ENCODE measurements at places on chromosomes 5 and 9.

- DNase-seq, result no peak
These were observed 314.3 kb upstream of the CHD1 start for GRCh38 chr5:99243111-99243510.

DNA sequence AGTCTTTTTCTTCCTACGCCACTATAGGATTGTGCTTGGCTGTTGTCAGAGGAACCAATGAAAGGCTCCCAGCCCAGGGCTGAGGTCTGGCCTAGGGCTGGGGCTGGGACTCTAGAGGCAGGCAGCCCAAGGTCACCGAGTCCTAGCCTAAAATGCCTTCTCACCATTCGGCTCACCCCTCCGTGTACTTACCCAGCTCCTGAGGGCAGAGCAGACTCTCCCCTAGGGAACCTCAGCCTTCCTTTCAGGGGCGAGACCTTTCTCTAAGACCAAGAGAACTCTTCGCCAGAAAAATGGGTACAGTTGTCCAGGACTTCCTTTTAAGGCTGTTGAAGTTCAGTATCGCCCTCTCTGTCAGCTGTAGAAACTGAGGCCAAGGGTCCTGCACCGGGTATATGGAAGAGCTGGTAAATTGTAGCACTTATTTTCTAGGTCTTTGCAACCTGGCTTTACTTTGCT lies 1.7 kb upstream of the SPRY4 start:
- DNase-seq, result no peak

GRCh38 chr9:135148386-135148785 lies 60.9 kb downstream of the OLFM1 start:
- no peak for DNase-seq

GRCh38 chr9:69513141-69513820 lies 158.9 kb downstream of the APBA1 start:
- DNase-seq, result no peak

DNA sequence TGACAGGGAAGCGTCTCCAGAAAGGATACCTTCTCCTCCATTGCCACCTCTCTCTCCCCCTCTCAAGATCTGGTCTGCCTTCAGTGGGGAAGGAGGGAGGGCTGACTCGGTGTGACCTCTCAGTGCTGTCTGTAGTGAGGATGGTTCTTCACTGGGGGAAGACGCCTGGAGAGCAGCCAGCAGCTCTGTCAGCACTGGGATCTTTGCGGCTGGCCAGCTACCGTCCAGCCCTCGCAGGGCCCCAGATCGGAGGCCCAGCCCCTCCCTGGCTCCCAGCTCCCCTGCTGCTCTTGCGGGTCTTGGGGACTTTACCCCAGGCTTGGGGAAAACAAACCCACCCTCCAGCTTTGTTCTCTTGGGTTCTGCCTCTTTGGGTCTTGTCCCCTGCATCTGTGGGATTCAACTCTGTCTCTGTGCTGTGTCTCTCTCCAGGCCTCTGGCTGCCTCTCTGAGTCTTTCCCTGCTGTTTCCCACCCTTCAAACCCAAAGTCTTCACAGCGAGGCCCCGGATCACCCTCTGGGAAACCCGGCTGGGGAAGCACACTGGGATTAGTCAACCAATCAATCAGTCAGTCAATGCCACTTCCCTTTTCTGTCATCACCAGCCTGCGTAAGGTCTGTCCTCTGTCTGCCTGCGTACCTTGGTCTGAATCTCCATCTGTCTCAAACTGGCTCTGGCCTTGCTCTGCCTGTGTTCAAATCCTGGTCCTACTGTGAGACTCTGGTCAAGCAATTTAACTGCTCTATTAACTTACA lies 23.0 kb downstream of the FGF18 start:
- DNase-seq, result no peak

Data from SW 1271 (cell line).